ENCODE measurements at places on chromosomes 2 and 18.
A peak's percentile ranks its signal among the peaks of the same experiment; 100 is the strongest.

- peak; percentile 60 for DNase-seq
These were observed 180.6 kb downstream of the IRS1 start for GRCh38 chr2:226618875-226619605.

DNA sequence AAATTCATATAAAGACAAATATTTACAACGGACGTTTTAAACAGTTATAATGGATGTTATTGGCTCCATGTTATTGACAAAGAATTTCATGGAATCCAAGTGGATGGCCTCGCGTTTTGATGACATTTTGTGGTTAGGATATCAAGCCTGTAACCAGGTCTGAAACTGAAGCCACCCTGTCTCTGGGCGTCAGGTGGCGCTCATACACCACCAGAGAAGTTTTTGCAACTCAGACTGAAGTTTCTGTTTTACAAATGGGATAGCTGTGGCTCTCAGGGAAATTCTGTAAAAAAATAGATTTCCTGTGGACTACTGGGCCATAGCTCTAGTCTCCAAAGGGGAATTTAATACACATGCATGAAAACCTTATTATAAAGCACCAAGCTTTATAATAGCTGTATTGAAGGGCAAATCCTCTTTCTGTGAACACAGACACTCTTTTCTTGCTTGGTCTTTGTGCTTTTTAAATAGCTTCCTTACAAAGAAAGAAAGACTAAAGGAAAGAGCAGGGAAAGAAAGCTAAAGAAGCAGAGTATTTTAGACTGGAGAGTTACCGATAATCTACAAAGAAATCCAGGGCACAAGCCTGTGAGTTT is 86.7 kb downstream of the C18orf54 start:
- DNase-seq = peak; percentile 51

GRCh38 chr18:55857409-55857808 is 269.4 kb upstream of the TCF4 start:
- no peak for DNase-seq

GRCh38 chr2:163348857-163349380 is 386.9 kb downstream of the FIGN start:
- DNase-seq = peak; percentile 76

Data from fibroblast of skin of back (primary cell).